Non-pigmented ciliary epithelial cell (primary cell): ENCODE measurements at places on chromosomes 2 and 18.

GRCh38 chr2:241741016-241741415 lies 6.6 kb downstream of the D2HGDH start:
- DNase-seq = no peak

GRCh38 chr2:28367667-28368356 lies 24.8 kb upstream of the FOSL2 start:
- DNase-seq = no peak

- DNase-seq = no peak
These were observed 56.5 kb downstream of the MTX2 start for GRCh38 chr2:176325732-176326131.

GRCh38 chr2:3039188-3040065 lies 338.2 kb downstream of the EIPR1 start:
- DNase-seq = no peak

DNA sequence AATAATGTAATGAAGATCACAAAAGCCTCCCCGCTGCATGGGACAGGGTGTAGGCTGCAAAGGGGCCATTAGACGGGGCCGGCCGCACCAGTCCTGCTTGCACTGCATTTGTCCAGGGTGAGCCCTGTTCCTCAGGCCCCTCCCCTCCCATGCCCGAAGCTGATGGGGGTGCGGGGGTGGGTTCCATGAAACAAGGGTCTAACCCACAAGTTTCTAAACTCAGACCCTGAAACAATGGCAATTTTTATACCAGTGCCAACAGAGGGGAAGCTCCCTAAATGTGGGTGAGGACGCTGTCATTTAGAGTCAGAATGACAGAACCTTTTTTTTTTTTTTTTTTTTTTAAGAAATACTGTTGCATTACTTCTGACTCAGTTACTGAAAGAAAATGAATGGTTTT lies 39.7 kb downstream of the HS6ST1 start:
- DNase-seq = no peak

DNA sequence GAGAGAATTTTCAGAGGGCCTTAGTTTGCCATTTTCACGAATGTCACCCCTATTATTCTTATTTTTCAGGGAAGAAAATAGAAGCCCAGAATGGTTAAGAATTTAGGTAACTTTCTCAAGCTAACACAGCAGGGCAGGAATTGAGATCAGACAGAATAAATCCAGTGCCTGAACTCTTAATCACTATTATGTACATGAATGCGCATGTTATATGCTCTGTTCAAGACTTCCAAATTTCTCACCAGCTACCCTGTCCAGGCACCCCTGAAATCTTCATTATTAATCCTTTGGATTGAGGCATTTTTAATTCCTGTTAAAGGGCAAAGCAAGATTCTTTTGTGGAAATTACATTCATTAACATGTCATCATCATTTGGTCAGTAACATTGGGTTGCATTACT lies 218.4 kb downstream of the ACTR3 start:
- no peak for DNase-seq

DNA sequence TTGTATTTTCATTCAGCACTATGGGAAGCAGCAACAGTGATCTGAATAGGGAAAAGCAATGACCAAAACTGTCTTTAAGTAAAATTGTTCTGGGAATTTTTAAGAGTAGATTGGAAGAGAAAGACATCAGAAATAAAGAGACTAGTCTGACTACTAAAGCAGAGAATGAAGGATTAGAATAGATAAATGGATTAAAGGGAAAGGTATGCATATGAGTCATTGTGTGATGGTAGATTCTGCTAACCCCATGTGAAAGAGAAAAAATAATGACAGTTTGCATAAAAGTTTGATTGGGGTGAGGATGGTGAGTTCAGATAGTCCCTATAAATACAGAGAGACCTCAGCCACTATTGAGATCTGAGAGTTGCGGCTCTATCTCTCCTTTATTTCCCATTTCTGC lies 139.6 kb upstream of the DCC start:
- no peak for DNase-seq

DNA sequence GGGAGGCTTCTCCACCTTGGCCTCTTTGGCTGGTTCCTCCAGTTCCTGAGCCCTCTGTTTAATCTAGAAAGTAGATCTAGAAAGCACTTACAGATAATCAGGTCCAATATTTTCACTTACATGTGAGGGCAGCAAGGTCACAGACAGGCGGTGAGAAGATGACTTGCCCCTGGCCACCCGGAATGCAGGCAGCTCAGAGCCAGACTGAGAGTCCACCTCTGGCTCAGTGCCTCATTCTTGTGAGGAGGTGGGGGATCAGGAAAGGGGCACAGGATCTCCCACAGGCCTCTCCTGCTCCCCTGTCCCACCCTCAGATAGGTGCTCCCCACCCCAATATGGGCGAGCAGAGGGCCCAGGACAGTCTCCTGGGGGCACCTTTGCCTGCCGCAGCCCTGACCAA lies 5.8 kb downstream of the WNT6 start:
- DNase-seq = no peak

- DNase-seq = no peak
These were observed 44.1 kb downstream of the EFR3B start for GRCh38 chr2:25085761-25086560.

- no peak for DNase-seq
These were observed 78.3 kb downstream of the POLR1A start for GRCh38 chr2:86027196-86027921.

DNA sequence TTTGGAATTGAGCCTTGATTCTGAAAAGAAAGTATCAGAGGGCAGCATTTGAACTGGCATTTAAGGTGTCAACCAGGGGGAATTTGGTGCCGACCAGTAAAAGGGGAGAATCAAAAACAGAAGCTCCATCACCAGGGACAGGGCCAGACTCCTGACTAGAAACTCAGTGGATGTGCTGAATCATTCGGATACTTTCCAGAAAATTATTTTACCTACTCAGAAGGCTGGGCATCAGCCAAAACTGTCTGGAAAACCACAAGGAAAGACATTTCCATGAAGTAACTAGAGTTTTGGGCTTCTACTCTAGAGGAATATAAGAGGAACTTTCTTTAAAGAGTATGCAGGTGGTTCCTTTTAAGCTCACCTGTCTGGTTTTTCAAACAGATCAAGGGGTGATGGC lies 756.6 kb downstream of the RNF144A start:
- no peak for DNase-seq

- DNase-seq = no peak
These were observed 404.4 kb downstream of the TRIB2 start for GRCh38 chr2:13121096-13121495.

- no peak for DNase-seq
These were observed 94.0 kb downstream of the NYAP2 start for GRCh38 chr2:225493420-225494099.

- no peak for DNase-seq
These were observed 97.8 kb upstream of the THOC1 start for GRCh38 chr18:365651-366050.

- DNase-seq = no peak
These were observed 16.7 kb upstream of the STAT1 start for GRCh38 chr2:191030521-191031154.

DNA sequence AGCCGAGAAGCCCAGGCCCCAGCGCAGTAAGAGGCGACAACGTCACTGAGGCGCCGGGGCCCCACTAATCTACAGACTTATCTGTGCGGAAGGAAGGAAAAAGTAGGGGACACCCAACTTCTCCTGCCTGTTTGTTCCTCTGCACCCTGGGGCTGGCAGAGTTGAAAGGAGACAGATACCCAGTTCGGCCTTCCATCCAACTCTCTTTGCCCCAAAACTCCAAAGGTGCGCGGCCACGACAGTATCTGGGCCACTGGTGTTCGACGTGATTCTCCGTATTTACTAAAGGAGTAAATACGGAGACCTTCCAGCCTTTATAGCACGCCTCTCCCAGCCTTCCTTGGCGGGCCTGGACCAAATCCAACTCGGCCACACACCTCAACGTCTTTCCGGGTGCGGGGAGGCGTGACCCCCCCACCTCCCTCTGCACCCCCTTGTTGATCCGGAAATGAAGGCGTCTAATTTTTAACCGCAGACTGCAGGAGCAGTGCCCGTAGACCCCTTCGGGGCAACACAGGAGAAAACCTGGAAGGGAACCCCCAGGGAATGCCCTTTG lies 1.6 kb downstream of the SMAD7 start:
- DNase-seq = no peak

DNA sequence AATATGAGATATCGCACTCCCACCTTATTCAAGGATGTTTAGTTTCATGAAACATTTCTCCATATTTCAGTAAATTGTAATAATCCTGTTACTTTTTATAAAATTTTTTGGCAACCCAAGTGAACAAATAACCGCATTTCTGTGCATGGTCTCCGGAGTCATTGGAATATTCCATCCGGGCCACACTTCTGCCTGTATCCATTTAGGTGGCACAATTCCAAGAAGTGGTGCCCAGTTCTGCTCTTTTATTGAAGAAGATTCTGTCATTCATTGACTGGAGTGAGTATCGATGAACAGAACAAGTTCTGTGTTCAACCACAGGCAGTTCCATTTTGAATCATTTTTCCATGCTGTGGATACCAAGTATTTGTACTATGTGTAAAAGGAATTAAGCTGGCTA lies 26.6 kb upstream of the ICOS start:
- no peak for DNase-seq

- no peak for DNase-seq
These were observed 30.9 kb downstream of the RNF144A start for GRCh38 chr2:6947929-6948676.

GRCh38 chr2:172084395-172084644 lies 987 bp upstream of the DLX1 start:
- DNase-seq = no peak

DNA sequence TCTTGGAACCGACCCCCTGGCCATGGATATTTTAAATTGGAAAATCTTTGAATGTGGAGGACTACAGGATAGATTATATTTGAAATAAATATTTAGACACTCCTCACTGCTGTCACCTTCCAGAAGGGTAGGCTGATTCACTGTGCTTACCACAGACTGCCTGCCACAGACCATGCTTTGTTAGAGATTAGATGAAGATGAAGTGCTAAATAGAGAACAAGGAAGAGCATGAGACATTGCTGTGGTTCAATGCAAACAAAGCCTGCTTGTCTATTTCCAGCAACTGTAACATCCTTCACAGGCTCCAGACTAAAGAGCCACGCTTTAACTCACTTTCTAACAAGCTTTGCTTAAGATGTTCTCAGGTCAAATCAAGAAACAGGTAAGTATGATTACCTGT lies 81.0 kb upstream of the TMEM17 start:
- DNase-seq = peak; percentile 63

DNA sequence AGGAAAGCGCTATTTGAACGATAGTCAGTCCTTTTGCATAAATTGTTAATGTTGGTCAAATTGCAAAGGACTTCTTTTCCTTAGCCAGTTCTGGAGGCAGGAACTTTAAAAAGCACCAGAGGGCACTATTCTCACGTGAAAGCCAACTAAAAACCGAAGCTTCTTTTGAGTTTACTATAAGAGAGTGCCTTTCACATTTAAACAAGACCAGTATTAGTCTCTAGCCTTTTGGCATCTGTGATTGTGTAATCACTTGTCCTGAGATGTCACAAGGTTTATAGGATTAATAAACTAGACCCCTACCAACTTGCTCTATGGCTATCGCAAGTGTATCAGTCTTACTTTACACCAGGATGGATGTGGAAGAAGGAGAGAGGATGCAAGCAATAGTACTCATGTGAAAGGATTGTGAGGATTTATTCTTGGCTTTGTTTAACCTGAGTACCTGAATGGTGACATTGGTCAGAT lies 14.4 kb upstream of the STAT4 start:
- DNase-seq = no peak

GRCh38 chr2:55415300-55415699 lies 4.4 kb downstream of the CCDC88A start:
- DNase-seq = no peak

DNA sequence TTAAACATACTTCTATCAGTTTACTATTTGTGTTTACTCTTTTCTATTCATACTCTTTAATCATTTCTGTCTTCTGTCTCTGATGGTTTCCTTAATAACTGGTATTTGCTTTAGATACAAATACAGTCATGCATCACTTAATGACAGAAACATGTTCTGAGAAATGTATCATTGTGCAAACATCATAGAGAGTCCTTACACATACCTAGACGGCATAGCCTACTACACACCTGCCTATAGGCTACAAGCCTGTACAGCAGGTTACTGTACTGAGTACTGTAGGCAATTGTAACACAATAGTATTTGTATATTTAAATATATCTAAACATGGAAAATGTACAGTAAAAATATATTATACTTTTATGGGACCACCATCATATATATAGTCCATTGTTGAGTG lies 36.3 kb downstream of the VSNL1 start:
- no peak for DNase-seq

- DNase-seq = no peak
These were observed 390.2 kb upstream of the SETBP1 start for GRCh38 chr18:44290366-44290977.

- no peak for DNase-seq
These were observed 352.1 kb upstream of the ZNF521 start for GRCh38 chr18:25704071-25704470.

- DNase-seq = no peak
These were observed 104.0 kb downstream of the MCFD2 start for GRCh38 chr2:46811379-46812310.

DNA sequence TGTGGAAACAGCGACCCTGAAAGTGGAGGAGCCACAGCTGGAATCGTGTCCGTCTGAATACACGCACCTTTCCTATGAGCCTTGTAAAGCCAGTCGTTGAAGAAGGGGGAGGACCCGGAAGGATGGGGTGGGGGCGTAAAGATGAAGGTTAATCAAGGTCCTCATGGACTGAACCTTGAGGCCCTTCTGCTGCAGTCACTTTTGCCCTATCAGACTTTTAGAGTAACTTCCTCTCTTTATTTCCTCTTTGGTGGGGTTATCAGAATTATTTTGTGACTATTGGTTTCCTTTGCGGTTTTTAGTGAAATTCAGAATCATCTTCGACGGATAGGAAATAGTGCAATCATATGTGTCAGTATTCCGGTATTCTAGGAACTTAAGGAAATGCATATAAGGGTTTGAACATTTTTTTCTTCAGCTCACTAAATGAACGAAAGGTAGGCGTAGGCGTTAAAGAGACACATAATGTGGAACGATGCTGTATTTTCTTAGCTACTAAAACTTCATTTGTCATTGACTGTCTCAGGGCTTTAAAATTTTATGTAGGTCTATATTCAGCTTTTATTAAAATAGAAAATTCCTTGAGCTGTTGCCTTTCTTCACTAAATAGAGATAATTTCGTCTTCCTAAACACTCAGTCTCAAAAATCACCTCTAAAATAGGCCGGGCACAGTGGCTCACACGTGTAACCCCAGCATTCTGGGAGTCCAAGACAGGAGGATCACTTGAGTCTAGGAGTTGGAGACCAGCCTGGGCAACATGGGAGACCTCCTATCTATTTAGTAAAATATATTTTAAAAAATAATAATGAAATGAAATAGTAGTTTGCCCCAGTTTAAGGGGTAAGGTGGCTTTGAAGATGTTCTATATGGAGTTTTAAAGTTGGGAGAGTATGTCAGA lies 1.4 kb upstream of the YES1 start:
- no peak for DNase-seq

GRCh38 chr18:13447621-13448334 lies 229.2 kb downstream of the LDLRAD4 start:
- peak; percentile 63 for DNase-seq

DNA sequence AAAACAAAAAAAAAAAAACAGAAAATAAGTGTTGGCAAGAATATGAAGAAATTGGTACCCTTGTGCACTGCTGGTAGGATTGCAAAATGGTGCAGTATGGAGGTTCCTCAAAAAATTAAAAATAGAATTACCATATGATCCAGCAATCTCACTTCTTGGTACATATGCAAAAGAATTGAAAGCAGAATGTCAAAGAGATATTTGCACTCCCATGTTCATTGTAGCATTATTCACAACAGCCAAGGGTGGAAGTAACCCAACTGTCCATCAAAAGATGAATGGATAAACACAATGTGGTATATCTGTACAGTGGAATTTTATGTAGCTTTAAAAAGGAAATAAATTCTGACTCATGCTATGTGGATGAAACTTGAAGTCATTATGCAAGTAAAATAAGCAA lies 72.8 kb upstream of the POU3F3 start:
- DNase-seq = no peak
